ENCODE measurements at places on chromosomes 7 and 10.

- no peak for DNase-seq
Measured at GRCh38 chr7:155405399-155406318, 52.3 kb upstream of the EN2 start.

DNA sequence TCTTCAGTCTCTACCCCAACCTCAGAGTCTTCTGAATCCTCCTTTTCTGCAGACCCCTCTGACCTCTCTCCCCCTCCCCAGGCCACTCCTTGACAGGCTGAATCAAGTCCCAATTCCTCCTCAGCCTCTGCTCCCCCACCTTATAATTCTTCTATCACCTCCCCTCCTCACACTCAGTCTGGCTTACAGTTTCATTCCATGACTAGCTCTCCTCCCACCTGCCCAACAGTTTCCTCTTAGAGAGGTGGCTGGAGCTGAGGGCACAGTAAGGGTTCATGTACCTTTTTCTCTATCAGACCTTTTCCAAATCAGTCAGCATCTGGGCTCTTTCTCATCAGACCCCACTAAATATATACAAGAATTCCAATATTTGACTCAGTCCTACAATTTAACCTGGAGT, 14.6 kb upstream of the LRRC61 start:
- DNase-seq: no peak

DNA sequence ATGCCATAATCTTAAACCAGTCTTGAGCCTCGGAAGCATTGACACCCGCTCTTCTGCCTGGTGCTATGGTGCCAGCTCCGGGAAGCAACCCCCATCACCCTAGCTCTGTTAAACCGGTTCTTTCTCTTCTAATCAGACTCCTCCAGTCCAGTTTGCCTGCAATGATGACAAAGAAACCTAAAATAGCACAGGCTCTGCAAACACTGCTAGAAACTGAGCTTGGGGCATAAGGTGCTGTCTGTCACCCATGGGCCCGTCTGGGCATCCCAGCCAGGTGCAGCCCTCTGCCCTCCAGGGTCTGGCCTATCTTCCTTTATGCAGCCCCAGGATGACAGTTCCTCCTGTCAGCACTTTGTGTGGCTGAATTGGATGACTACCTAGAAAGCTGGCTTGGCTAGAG, 14.2 kb upstream of the CAMK2G start:
- DNase-seq: no peak

DNA sequence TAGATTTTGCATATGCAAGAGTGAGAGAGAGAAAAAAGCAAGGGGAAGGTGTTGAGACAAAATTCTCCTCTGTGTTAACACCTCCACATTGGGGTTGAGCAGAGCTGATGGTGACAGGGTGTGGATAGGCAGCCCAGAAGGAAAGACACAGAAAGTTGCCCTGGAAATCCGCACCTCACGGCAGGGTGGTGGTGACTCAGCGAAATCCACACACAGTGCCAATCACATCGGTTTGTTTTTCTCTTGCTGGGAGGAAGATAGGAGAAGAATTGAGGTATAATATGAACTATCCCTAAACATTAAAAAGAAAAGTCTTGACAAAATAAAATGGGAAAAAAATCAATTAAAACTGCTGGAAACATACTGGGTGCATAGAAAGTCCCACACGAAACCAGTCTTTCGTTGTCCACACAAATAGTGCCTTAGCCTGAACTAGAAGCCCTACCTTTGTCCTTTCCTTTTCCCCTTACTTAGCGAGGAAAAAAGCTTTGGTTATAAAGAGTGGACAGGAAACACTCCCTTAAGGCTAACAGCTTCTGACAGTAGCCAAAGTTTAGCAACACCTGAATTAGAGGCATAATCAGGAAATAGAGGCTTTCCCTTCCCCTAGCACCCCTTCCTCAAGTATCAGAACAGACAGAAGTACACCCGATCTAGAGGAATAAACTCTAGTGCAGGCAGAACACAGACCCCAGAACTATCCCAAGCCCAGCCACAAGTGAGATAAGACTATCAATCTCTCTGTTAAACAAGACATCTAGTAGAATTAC, 39.2 kb upstream of the DNAJC1 start:
- peak; percentile 10 for DNase-seq

DNA sequence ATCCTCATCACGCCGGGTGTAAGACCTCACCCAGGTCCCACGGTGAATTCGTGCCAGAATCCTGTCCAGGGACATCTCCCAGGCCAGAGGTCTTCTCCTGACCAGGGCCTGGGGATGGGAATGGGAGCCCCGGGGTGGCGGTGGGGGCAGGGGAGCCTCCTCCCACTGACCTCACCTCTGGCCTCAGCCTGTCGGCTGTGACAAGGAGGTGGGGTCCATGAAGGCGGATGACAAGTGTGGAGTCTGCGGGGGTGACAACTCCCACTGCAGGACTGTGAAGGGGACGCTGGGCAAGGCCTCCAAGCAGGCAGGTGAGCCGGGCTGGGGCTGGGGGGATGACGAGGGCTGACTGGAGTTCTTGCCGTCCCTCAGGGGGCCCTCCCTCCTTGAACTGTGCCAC, 41.3 kb downstream of the TBATA start:
- no peak for DNase-seq

DNA sequence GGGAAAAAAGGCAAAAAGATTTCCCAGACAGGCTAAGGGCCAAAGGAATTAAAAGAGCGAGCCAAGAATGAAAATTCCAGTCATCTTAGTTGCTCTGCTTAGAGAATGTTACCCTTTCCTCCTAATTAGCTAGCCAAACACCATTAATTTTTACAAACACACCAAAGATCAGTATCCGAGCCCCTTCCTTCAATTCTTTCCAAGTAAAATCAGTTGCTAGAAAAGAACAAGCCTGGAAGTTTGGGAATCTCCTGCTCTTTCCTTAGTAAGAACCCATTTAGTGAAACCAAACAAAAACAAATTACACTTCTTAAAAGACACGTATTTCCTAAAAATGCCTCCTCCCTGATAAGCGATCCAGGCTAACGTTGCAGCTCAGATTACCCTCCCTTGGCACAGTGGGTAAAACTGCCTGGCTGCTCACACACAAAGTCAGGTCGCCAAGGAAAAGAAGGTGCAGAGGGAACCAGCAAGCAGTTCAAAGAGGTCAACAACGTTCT, 57.1 kb upstream of the ABLIM1 start:
- no peak for DNase-seq

- DNase-seq: no peak
Measured at GRCh38 chr10:128165536-128165935, 39.3 kb upstream of the MKI67 start.

DNA sequence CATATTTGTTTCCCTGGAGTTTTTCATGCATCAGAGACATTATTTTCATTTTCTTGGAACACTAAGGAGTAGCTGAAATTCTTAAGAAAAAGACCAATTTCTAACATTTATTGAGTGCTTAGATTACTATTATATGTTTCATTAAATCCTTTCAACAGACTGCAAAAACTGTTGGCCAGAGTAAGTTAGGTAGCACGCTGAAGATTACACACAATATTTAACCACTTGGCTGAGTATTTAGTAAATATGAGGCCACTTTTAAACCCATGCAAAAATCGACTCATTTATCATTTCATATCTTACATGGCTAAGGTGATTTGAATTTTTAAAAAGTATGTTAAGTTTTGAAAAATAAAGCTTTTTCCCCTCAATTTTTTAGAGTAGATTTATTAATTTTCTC, 358.8 kb downstream of the THSD7A start:
- DNase-seq: no peak

- DNase-seq: no peak
Measured at GRCh38 chr10:46037107-46037825, 6.8 kb upstream of the NCOA4 start.

GRCh38 chr10:75495434-75496190, 64.2 kb downstream of the LRMDA start:
- no peak for DNase-seq

- no peak for DNase-seq
Measured at GRCh38 chr7:126856691-126857291, 395.9 kb downstream of the GRM8 start.

DNA sequence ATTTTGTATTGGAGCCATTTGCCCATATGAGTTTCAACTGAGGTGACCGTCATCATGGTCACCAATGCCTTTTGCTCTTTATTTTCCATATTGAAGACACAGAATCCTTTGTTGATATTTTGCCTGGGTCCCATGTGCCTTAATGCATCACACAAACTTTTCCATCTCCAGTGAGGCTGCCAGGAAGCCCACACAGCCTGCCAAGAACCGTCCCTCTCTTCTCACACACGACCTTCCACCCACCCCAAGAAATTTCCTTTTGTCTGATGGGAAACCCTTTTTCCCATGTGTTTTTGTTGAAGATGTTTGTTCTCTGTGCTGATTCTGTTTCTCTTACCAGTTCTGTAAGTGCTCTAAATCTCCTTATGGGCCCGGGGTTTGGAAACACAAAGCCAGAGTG, 168.9 kb downstream of the CSTF2T start:
- DNase-seq: no peak

- no peak for DNase-seq
Measured at GRCh38 chr7:120402801-120403200, 129.8 kb downstream of the KCND2 start.

GRCh38 chr7:139669106-139670061, 108.4 kb downstream of the HIPK2 start:
- DNase-seq: no peak

- DNase-seq: no peak
Measured at GRCh38 chr7:151742713-151743480, 134.0 kb downstream of the PRKAG2 start.

DNA sequence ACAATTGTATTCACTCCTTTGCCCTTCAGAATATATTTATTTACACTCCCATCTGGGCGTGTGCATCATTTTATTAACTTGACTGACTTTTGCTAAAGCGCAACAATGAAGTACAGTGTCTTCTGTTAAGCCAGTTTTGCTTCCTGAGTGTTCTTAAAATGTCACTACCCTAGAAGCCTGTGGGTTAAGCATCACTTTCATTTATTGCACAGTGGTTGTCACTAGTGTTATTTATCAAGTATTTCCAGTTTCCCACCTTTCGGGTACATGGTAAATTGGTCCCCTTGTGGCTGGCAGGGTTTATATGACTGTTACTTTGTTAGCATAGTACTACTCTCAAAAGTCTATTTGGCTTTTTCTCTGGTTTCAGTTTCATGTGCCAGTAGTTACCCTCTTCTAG, 3.3 kb downstream of the HILPDA start:
- DNase-seq: no peak

GRCh38 chr7:125427676-125428075, 498.1 kb upstream of the POT1 start:
- DNase-seq: no peak

- no peak for DNase-seq
Measured at GRCh38 chr7:99098824-99099498, 44.9 kb downstream of the SMURF1 start.

DNA sequence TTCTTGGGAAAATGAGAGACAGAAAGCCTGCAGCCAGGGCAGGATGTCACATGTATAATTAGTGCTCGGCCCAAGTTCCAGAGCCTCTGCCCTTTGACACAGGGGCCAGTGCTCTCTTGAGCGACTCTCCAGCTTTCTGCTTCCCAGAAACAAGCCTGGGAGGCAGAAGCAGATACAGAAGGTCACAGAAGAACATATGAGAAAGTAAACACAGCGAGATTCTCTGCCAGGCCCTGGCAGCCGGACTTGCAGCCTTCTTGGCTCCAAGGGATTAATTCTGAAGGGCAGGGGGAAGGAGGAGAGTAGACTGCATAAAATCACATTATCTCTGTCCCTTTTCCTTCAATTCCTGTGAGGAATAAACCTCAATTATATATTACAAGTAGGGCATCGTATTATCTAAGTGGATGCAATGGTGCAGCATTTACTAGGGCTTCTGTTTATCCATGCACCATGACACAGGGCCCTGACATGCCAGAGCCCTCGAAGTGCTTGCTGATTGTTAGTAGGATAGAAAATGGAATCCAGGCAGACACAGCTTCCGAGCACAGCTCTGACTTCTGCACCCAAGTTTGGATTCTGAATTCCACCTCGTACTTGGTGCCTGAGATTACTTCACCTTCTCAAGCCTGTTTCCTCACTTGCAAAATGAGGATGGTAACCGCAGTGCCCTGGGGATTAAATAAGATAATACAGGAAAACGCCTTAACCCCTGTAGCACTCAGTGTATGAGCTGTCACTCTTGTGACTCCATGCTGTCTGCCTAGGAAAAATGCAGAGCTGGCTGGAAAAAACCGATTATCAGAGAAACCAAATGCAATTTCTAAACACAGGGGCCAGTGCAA, 536.5 kb downstream of the TNS3 start:
- DNase-seq: no peak

GRCh38 chr10:128230401-128230800, 104.2 kb upstream of the MKI67 start:
- DNase-seq: no peak

- no peak for DNase-seq
Measured at GRCh38 chr10:43585046-43585445, 10.6 kb upstream of the ZNF239 start.

DNA sequence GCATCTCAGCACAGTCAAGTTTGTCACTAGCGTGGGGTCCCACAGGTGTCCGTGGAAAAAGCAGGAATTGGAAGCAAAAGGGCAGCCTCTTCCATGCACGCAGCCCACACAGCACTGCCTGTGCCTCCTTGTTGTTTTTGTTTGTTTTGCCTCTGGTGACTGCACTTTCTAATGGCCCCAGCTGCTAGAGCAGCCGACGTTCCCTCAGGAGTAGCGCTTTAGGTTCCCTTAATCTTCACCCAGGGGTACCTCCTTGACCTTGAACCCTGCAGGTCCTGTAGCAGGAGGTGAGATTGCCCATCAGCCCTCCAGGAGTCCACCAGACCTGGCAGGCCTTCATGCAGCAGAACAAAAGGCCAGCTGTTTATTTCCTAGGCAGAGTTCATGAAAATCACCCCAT, 210.1 kb downstream of the CACNB2 start:
- DNase-seq: no peak

DNA sequence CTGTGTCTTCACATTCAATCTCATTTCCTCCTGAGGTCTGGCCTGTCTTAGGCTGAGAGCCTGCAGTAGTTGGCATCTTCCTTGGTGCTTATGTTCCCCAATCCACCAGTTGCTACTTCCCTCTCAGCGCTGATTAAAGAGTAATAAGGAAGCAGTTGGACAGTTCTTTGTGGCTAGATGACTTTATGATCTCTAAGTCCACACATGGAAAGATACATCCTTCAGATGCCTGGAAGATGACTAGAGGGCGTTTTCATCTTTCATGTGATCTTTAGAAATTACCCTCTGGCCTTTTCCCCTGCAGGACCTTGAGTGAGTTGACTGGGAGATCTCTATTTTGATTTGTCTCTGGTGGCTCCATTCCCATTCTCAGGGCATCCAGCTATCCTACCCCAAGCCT, 204.5 kb downstream of the GRM3 start:
- no peak for DNase-seq

GRCh38 chr7:108596560-108596959, 26.9 kb downstream of the DNAJB9 start:
- no peak for DNase-seq

All from H1 (cell line).